ENCODE measurements at places on chromosomes 6 and 20.

DNA sequence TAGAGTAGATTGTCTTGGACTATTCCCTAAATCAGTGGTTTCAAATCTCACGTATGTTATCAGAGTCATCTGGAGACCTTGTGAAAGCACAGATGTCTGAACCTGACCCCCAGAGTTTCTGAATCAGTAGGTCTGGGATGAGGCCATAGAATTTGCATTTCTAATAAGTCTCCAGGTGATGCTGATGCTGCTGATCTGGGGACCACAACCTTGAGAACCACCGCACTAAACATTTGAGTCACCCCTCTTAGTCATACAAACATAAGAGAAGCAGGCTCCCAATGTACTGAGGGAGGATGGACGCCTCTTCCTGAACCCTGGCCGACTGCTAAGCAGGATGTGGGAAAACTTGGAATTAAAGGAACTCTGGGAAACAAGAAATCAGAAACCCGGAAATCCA lies 187.8 kb upstream of the PRDM1 start:
- DNase-seq, result no peak

DNA sequence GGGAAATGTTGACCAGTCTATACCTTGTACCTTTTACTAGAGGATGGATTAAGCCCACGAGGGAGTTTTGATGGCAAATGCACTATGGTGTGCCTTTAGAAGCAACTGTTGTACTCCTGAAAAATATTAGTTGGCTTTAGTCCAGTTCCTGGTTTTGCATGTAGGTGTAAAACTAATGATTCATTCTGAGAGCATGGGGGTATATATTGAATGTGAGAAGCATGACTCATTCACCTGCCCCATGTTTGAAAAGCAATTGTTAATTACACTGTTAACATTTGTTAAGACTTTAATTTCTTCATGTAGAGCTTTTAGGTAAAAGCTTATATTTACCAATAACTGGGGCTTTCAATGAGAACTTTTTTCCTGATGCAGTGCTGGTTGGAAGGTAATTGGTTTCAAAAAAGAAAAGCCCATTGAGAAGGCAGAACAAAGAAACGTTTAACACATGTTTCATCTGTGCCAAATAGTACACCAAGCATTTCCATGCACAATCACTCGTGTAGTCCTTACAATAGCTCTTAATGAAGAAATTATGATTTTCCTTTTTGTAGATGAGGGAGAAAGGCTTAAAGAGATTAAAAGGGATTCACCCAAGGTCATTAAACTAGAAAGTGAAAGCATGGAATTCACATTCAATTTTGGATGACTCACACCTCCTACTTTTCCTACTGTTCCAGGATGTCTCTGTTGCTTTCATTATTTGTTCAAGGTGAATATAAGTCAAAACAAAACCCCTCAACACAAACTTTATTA lies 134.1 kb downstream of the CCDC170 start:
- no peak for DNase-seq

GRCh38 chr20:47950913-47951283 lies 165.6 kb upstream of the SULF2 start:
- no peak for DNase-seq

DNA sequence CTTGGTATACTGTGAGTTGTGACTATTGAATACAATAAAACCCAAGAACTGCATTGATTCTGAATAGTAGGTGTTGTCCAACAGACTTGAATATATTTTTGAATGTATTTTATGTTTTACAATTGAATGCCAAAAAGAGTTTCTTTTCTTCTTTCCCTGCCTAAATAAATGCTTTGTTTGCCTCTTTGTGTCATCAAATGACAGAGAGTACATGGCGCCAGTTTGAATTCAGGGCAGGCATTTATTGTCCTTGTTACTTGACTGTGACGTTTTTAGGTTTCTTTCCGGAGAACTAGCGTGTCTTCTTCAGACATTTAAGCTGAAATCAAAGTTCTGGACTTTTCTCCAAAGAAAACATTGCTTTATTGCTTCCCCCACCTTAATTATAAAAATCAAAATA lies 16.6 kb downstream of the KIF3B start:
- DNase-seq, result no peak

DNA sequence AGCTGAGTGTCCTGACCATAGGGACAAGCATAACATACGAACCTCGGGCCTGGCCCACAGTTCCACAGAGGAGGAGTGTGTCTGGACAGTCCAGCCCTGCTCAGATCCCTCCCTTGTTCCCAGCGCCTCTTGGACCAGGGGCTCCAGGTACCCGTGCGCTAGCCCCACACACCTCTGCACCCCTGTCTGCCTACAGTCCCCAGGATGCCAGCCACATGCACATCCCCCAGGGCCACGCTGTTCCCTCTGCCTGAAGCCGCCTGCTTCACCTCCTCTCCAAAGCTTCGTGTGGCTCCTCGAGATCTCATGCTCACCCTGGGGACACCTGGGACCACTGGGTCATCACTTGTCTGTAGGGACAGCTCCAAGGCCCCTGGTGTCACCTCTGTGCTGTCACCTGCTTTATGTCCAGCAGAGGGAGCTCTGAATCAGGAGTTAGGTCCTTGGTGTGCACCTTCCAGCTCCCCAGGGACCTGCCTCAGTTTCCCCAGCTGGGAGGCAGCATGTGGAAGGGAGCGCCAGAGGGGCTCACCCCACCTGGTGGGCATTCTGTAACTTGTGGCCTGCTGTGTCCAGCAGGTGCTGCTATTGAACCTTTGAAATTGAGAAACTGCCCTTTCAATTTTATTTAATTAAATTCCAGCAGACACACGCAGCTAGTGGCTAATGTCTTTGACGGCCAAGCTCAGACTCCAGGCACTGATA lies 7.3 kb upstream of the YTHDF1 start:
- DNase-seq, result peak; percentile 32

Measured in stimulated activated CD4-positive, alpha-beta T cell treated with anti-CD3 and anti-CD28 coated beads, Interleukin-4, amount 100 ng/mL, for 1 hour (primary cell).